T-helper 9 cell (primary cell): ENCODE measurements at places on chromosomes 1 and 21.

- no peak for DNase-seq
These were observed 42.0 kb downstream of the S1PR1 start for GRCh38 chr1:101278845-101279244.

DNA sequence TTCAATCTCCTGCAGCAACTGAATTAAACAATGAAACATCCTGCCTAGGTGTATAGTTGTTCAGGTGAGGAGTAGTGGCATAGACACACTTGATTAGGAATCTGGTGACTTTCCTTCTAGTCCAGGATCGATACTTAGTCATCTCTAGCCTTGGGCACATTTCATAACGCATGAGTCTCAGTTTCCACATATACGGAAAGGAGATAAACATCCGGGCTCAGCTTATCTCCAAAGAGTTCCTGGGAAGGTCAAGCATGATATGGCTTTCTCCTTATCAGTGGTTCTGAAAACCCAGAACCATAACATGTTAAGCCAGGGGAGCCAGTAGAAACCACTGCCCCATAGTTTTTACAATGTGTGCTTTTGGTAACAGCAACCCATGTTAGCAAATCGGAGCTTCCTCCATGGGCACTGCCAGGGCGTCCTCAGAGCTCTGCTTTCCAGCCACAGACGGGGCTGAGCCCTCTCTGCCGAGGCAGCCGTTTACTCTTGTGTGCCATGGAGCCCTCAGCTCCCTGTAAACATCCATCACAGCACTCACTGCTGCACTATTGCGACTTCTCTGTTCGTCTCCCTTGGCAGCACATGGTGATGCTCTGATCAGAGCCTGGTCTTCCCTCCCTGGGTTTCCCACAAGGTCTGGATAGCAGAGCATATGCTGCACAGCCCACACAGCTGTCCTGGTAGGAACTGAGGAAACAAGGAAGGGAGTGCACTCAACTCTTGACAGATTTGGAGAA is 34.6 kb downstream of the RUNX1 start:
- no peak for DNase-seq

GRCh38 chr1:214853340-214853739 is 229.2 kb upstream of the KCNK2 start:
- DNase-seq: no peak

- DNase-seq: no peak
These were observed 12.2 kb downstream of the THBS3 start for GRCh38 chr1:155195201-155196102.

- peak; percentile 1 for DNase-seq
These were observed 62.2 kb upstream of the ATP1B1 start for GRCh38 chr1:169044296-169044695.

- no peak for DNase-seq
These were observed 65.5 kb upstream of the SLC45A1 start for GRCh38 chr1:8252266-8252951.

DNA sequence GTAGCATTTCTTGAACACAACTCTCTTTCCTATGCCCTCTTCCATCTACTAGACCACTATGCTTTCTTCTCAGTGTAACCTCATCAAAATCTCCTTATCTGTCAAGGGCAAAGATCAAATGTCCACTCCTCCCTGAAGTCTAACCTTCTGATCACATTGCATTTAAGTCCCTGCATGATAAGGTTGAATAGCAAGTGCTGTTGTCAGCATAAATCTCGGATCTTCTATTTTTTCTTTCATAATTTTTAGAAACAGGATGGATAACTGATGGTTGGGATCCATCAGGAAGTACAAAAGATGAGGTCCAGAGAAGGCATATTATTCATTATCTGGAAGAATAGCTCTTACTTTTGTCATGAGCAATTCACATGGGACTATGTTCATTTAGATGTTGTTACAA is 41.0 kb downstream of the KCNT2 start:
- DNase-seq: no peak

- DNase-seq: no peak
These were observed 250.2 kb downstream of the NPHP4 start for GRCh38 chr1:5742032-5742431.

DNA sequence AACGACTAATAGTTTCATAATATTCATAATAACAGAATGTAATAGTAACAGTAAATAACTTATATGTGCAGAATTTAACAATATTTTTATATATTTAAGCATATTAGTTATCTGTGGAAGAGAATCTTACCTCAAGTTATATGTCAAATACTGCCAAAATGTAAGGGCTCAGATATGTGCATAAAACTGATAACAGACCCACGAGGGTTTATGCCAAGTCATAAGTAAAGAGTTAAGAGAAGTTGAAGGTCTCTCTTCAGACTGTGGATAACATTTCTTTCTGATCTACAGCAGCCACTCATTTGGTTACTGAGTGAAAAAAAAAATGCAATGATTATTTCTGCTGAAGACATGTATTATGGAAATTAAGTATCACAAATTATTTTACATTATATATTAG is 1167.8 kb upstream of the NCAM2 start:
- no peak for DNase-seq

GRCh38 chr1:236734141-236734765 is 48.0 kb downstream of the ACTN2 start:
- no peak for DNase-seq

DNA sequence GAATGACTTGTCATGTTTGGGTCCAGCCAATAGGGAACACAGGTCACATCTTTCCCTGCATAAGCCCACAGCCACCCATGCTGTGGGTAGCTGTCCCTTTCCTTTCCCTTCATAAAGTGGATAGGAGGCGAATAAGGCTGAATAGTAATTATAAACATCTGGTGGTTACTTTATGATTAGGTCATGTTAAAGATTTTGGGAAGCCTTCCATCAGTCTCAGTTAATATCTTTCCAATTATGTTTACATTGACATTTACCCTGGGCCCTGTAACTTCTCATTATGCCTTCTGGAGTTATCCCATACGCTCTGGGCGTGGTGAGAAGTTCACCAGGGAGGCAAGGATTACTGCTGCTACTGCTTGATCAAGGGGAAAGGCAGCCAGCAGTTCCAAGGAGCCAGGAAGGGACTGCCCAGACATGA is 197.2 kb downstream of the HLX start:
- no peak for DNase-seq

- DNase-seq: no peak
These were observed 2.3 kb downstream of the MYOG start for GRCh38 chr1:203083463-203083921.

- DNase-seq: peak; percentile 63
These were observed 1.3 kb downstream of the ABCG1 start for GRCh38 chr21:42220138-42220701.

DNA sequence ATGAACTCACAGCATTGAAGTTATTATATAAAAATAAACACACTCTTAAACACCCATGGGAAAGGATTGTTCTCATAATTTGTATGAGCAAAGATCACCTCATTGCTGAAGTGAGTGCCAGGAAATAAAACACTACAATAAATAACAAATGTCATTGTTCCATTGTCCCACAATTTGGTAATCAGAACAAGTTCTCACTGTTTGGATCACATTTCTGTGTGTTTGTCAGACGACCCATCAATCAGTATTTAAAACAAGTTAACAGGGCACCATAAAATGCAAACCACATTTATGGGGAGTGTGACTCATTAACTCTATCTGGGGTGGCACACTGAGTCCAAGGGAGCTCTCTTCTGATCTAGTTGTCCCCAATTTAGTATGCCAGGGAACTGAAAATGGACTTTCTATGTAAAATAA is 124.5 kb downstream of the PTPRC start:
- DNase-seq: no peak

GRCh38 chr1:204701229-204701628 is 15.7 kb upstream of the LRRN2 start:
- DNase-seq: no peak

DNA sequence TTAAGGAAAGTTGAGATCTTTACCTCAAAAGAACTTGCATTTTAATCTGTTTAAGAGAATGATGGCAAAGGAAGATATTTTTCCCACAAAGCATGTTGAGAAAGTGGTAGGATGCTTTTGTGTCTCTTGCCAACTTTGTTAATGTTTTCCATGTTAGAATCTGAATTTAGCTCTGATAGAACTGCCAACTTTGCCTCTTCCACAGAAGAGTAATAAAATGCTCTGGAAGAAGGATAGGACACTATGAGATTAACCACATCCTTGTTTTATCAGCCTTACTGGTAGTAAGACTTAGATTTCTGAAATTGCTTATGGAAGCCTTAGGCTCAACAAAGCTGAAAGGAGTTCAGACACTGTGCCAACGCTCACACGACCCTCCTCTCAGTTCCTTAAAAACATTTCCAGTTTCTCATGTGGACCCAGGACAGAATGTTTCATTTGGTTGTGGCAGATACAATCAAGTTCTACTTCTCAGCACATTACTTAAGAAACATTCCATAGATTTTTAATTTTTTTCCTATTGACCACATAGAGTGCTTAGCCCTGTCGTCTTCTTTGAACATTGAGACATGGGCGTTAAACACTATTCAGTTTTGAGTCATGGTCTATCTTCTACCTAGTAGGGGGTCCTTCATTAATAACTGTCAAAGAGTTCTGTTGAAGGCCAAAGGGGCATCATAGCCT is 59.0 kb downstream of the MTR start:
- no peak for DNase-seq

DNA sequence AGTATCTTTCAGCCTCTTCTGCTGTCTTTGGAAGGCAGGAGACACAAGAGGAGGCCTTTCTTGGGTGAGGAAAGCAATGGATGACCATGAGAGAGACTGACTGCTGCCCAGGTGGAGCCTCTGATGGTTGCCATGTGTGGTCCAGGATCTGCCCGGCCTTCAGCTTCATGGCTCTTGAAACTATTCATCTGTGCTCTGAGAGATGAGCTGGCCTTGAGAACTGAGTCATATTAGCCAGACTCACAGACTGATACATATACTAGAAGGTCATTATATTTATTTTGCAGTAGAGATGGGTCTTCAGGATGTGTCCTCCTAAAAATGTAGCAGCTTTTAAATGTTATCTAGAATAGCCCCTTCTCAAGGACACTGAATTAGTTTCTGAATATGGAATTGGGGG is 33.7 kb downstream of the PTGFRN start:
- DNase-seq: no peak

DNA sequence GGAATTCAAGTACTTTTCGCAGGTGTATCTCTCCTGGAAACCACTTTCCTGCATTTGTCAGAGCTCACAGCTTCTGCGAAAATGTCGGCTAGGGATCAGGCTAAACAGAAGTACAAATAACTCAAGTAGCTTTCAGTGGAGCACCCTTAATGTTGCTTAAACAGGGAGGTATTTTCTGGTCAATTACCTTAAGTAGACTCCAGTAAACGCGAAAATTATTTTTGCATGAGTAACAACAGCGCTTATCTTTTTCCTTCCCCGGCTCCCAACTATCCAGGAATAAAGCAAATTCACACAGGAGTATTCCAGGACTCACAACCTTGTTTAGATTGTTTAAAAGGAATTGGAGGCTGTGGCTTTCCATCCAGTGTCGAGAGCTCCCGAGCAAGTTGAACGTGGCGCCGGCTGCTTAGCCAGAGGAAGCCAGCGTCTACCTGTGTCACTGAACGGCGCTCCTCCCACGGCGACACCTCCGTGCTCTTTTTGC is 7.3 kb upstream of the SIM2 start:
- DNase-seq: no peak

GRCh38 chr1:212229654-212230053 is 55.6 kb upstream of the PPP2R5A start:
- no peak for DNase-seq

DNA sequence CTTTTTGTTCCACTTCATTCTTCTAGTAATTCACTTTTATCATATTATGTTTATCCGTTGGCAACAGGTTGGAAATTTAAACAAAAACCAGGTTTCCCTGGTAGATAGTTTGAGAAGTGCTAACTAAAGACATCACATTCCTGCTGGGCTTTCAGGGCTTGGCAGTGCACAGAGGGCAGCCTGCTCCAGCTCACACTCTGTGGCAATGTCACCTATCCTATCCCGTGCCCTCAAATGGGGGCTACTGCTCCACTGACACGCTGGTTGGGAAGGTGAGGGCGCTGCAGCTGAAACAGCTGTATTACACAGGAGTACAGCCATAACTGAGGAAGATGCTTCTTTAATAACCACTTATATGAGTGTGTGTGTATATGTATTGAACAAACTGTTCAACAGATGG is 49.7 kb downstream of the RCAN1 start:
- no peak for DNase-seq

- no peak for DNase-seq
These were observed 2151.6 kb downstream of the MRPL39 start for GRCh38 chr21:23455676-23456075.

DNA sequence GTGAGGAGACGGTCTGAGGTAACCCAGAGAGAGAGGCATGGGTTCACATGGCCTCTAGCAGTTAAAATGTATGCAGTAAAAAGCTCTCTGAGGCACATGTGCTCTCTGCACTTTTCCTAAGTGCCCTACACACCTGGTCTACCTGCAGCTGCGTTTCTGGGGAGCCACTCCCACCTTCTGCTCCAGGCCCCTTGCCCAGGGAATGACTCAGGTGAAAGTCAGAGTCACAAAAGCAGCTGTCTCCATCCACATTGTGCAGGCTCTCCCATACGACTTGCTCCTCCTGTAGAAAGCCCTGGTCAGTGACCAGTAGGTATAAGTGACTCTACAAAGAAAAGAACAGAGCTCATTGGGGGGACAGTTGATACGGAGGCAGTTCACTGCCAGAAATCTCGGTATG is 8.8 kb downstream of the MINDY1 start:
- no peak for DNase-seq

- no peak for DNase-seq
These were observed 20.3 kb downstream of the SUSD4 start for GRCh38 chr1:223343692-223344091.

DNA sequence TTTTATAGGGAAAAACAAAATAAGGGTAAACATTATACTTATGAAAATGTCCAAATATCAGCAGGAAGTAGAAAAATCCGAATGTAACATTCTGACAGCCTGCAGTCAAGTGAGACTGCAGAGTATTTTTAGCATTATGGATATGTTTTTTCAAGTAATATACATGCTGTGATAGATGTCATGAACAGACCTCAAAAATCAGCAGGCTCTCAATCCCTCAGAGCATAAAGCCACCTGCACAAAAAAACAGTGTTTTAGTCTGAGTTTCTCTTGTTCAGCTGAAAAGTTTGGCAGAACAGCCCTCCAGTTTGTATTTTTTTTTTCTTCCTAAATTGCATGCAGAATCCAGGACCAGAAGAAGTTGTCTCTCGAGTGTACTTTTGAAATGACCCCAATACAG is 219.1 kb upstream of the FMN2 start:
- no peak for DNase-seq

GRCh38 chr1:6909401-6909800 is 124.1 kb downstream of the CAMTA1 start:
- DNase-seq: no peak
